ENCODE measurements at places on chromosomes 13 and 19.

- no peak for DNase-seq
These were observed 615.5 kb upstream of the KLHL1 start for GRCh38 chr13:70723732-70724131.

GRCh38 chr19:33580645-33581037, 41.1 kb upstream of the CHST8 start:
- DNase-seq: no peak

DNA sequence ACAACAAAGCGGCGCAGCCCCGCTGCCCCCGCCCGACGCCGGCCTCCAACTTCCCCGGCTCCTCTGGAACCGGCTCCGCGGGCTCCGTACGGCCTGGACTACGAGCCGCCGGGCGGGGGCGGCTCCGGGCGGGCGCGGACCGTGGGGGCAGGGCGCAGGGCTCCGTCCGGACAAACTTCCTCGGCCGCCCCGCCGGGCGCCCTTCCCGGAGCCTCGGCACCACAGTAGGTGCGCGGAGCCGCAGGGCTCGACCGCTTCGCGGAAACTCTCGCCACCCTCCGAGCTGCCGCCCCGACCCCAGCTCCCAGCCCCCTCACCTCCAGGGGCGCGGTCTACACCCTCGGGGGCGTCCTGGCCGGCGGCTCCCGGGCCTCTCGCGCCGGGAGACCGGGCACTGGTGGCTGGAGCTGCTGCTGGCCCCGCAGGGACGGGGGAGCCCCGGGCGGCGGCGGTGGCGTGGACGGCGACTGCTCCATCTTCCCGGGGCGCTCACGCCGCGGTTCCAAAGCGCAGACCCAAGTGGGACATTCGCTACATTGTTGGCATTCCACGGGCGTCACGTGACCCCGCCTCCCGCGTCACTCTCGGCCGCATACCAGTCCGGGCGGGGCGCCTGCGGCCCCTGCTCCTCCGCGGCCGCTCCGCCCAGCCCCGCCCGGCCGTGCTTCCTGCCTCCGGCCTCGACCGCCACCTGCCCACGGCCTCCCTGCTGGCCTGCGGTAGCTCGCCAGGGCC, at the start of gene LATS2:
Gene LATS2, minus strand, starts transcription at position 558 of the 735 bp plus-strand sequence. CDS start 15,560 bp downstream, outside the sequence.
- peak; percentile 69 for DNase-seq

- DNase-seq: no peak
These were observed 19.3 kb upstream of the TMEM255B start for GRCh38 chr13:113739527-113740285.

GRCh38 chr19:20612711-20613316, 47.2 kb upstream of the ZNF737 start:
- DNase-seq: no peak

GRCh38 chr13:25607096-25607495, 235.3 kb downstream of the ATP8A2 start:
- no peak for DNase-seq

Data from activated CD4-positive, CD25-positive, alpha-beta regulatory T cell treated with anti-CD3 and anti-CD28 coated beads, Interleukin-2, amount 50 U/mL, for 72 hours (primary cell).